Hematopoietic multipotent progenitor cell treated with erythropoietin and hydrocortisone succinate and interleukin-3 and kit ligand, for 8 days (in vitro differentiated cells): ENCODE measurements at places on chromosomes 1 and 21.
A peak's percentile ranks its signal among the peaks of the same experiment; 100 is the strongest.

- DNase-seq = no peak
Observed at GRCh38 chr1:156664767-156665411, 12.3 kb downstream of the NES start.

- no peak for DNase-seq
Observed at GRCh38 chr1:244387415-244387814, 64.3 kb downstream of the ADSS2 start.

DNA sequence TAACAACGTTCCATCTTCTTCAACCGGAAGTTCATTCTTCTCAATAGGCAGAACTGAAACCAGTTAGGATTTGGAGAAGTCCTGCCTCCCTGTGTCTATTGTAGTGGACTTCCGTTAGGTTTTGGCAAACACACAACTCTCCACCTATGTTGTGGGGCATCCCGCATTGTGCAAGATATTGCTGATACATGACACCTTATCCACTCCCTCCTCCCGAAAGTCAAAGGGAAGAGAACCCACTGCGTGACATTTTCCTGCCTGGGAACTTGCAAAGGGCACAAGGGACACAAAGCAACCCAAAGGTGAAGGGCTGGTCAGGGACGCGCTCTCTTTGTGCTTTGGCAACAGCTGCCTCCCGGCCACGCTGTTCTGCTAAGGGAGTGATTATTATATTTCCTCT, 164.8 kb downstream of the TPR start:
- no peak for DNase-seq

DNA sequence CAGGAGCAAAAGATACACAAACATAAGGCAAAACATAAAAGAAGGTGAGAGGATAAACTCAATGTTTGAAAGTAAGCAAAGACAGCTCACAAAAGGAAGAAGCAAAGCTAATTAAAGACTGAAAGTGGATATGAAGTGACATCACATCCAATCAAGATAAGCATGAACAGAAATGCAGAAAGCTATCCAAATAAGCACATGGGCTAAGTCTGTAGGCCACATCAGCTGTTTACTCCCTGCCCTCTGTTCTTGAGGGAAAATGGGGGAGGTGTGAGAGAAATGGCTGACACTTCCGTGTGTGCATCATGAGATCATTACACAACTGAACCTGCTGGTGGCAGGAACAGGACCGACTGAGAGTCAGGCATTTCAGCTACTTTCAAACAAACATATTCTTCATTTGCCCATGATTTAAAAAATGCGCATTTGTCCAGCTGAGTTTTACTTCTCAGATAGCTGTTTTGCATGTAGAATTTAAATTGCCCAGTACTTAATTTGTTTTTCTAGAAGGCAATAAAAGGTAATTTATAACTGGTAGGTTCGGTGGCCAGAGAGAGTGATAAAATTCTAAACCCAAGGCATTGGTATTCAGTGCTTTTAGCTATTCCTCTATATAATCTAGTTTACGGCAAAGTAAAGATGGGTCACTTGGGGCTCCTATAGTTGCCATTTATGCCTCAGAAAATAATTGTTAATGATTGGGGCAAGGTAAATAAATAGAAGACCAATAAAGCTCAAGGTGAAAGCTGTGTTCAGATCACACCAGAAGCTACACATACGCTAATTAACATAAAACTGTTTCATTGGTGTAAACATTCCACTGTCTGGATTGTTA, 27.2 kb upstream of the MAN1A2 start:
- DNase-seq = peak; percentile 45

GRCh38 chr1:88984569-88984968, 7.9 kb downstream of the KYAT3 start:
- no peak for DNase-seq

DNA sequence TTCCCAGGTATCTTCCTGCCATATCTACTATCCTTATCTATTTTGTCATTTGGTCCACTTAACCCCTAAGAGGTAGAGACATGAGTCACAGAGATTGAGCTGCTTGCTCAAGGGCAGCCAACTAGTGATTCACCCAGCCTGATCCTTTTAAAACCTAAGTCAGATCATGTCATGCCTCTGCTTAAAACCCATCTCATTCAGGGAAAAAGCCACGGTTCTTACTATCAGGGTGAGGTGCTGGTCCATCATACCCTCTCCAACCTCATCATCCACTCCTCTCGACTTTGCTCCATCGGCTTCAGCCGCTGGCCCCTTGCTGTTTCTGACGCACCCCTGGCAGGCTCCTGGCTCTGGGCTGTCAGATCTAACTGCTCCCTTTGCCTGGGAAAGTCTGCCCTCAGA, 14.4 kb upstream of the PPP1R15B start:
- no peak for DNase-seq

DNA sequence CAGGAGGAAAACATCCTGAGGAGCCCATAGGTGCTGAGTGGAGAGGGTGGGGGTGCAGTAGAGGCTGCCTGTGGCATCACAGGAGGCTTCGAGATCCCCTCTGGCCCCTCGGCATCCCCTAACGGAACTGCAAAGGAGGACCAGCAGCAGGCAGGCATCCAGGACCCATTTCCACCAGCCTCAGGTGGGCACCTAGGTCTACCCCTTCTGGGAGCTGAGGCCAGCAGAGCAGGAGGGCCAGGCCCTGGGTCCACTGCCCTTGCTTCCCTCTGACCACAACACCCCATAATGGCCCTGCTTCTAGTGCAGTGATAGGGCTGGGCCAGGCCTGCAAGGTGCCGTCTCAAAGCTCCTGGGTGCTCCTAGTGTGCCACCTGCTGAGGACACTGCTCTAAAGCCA, 723.0 kb downstream of the PTPRU start:
- no peak for DNase-seq

DNA sequence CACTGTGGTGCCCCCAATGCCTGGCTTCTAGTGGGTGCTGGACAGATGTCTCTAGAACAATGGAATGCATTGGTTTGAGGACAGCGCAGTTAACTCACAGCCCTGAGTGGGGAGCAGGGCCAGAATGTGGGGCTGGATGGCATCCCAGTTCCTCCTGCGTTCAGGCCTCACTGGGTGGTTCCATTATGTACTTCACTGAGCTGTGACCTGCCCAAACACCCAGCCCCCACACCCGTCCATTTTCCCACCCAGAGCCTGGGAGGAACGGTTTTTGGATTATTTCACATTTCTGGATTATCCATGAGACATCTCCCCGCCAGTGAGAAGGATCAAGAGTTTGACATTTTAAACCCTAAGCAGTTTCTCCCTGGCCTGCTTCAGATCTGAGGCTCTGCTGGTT, 55.3 kb upstream of the WASF2 start:
- DNase-seq = no peak

- no peak for DNase-seq
Observed at GRCh38 chr1:240496941-240497340, 115.0 kb downstream of the GREM2 start.

DNA sequence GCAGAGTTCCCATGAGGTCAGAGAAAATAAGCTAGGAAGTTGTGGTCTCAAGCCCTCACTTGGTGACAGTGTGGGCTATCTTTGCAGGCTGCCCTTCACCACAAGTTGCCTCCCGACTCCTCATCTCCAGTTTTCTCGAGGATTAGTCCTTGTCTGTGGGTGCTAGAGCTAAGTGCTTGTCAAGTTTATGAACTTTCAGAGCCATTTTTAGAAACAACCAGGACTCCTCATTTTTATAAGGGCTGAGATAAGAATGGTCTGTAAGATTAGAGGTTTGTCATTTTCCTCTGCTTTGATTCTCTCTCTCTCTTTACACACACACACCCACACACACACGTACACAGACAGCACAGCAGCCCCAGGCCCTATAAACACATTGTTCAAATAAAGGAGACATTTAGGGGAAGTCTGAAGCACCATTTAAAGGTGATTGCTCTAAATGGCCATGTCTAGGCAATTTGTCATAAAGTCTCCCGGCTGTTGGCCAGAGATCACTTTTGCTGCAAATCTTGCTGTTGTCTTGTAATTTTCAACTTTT, 127.2 kb downstream of the LACTBL1 start:
- DNase-seq = no peak

DNA sequence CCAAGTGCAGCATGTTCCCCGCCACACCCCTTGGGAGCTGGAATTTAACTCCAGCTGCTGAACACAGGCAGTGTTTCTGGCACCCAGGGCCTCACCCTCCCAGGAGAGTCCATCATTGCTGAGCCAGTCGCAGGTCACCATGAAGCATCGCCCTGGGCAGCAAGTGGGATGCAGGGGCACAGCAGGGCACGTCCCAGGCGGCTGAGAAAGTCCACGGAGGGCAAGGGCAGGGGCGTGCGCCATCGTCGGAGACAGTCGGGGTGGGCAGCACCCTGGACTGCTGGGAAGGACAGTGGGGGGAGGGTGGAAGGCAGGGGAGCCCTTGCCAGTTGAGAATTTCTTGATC, 69.2 kb upstream of the PDE9A start:
- DNase-seq = no peak

DNA sequence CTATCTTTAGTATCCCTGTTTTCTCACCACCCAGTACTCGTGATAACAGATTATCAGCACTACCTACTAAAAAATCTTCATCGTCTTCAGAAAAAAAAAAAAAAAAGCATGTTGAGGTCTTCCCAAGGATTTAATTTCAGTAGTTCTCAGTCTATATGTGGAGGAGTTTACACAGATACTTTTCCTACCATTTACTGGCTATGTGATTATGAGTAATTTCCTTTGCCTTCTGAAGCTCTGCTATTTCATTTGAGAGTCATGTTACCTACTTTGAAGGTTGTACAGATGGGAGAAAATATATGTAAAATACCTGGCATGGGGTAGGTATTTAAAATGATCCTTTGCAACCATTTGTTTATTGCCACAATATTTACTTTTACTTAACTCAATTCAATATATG, 399.7 kb downstream of the NEGR1 start:
- DNase-seq = no peak

- no peak for DNase-seq
Observed at GRCh38 chr1:241276391-241276790, 80.6 kb downstream of the RGS7 start.

- no peak for DNase-seq
Observed at GRCh38 chr1:110454328-110454727, 3.4 kb downstream of the PROK1 start.

DNA sequence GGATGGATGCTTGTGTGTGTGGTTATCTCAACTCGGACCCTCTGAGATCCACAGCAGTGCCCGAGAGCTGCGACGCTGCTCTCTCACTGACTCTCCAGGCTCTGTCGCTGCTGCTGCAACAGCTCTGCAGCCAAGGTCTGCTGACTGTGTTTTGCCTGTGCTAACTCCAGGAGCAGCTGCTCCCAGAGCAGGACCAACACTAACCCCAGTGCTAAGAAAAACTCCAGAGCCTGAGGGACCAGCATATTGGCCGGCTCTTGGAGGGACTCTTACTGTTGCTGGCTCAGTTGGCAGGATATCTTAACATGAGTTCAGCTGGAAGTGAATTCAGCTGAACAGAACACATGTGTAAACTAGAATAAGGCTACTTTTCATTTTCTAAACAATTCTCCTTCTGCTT, 4.4 kb downstream of the LCE2C start:
- DNase-seq = no peak

- peak; percentile 77 for DNase-seq
Observed at GRCh38 chr1:36369061-36369861, 16.5 kb downstream of the STK40 start.

DNA sequence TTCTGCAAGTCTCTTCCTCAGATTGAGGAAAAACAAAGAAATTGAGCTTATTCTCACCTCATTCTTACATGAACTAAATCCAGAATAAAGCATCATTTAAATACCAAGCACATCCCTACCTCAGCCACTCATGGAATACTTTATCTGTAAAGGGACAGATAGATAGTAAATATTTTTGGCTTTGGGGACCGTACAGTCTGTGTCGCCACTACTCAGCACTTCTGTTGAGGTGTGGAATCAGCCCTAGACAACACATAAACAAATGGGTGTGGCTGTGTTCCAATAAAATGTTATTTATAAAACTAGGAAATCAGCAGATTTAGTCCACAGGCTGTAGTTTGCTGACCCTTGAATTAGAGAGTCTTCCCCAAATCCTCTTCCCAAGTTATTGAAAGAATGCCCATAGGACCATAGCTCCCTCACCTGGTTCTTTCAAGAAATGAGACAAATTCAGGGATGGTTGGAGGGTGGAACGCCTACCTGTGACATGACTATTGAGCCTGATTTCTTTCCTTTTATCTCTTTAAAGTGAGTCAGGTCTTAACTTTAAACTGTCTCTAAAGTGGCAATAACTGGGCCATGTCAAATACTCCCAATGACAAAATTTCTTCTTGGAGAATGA, 878.5 kb downstream of the USP25 start:
- DNase-seq = no peak

DNA sequence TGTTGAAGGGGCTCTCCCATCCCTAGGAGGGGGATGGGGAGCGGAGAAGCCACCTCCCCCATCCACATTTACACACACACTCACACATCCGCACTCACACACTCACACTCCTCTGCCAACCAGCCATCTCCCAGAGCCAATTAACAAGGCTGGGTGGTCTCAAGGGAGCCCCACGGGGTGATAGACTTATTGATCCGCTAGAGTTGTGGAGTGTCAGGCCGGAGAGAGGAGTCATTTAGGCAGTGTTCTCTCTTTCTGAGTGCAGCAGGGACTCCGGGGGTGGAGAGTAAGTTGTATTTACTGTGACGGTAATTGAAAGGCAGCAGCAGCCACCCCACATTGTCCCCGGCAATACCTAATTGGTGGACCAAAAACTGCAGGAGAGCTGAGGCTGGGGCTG, 61.6 kb downstream of the KLHDC7A start:
- DNase-seq = no peak

DNA sequence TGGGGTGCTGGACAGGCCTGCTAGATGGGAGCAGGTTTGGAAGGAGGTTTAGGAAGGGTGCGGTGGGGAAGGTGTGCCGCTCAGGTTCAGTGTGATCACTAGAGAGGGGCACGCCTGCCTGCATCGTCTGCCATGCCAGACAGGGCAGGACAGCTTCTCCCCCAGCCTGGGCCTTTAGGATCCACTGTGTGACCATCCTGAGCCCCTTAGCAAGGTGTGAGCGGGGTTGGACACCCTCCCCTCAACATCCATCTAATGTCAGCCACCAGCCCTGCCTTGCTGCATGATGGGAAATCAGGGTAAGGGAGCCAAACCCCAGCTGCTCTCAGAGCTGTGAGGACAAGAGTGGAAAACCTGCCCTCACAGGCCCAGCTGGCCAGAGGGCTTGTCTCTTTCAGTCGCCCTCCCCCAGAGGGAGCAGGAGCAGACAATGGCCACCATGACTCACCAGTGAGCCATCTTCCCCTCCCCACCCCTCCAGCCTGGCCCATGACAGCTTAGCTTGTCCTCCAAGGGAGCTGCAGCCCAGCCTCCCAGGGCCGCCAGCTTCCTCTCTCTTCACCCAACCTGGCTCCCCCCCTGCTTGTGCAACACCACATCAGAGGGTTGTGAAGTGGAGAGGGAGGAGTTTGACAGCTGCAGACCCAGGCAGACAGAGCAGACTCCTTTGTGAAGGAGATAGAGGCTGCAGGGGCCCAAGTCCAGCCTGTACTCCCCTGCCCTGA, 37.0 kb downstream of the NUAK2 start:
- peak; percentile 59 for DNase-seq

GRCh38 chr1:42962641-42963377, 4.1 kb upstream of the SLC2A1 start:
- peak; percentile 95 for DNase-seq

- no peak for DNase-seq
Observed at GRCh38 chr1:201062511-201063091, 39.1 kb upstream of the KIF21B start.
